Activated CD4-positive, alpha-beta memory T cell treated with anti-CD3 and anti-CD28 coated beads for 36 hours (primary cell): ENCODE measurements at places on chromosomes 3 and 15.

GRCh38 chr3:139117136-139117675 lies 72.5 kb upstream of the PRR23C start:
- peak; percentile 48 for DNase-seq

- DNase-seq: no peak
Measured at GRCh38 chr3:111246967-111247760, 175.5 kb downstream of the NECTIN3 start.

GRCh38 chr15:32119694-32120330 lies 89.5 kb downstream of the CHRNA7 start:
- DNase-seq: no peak

DNA sequence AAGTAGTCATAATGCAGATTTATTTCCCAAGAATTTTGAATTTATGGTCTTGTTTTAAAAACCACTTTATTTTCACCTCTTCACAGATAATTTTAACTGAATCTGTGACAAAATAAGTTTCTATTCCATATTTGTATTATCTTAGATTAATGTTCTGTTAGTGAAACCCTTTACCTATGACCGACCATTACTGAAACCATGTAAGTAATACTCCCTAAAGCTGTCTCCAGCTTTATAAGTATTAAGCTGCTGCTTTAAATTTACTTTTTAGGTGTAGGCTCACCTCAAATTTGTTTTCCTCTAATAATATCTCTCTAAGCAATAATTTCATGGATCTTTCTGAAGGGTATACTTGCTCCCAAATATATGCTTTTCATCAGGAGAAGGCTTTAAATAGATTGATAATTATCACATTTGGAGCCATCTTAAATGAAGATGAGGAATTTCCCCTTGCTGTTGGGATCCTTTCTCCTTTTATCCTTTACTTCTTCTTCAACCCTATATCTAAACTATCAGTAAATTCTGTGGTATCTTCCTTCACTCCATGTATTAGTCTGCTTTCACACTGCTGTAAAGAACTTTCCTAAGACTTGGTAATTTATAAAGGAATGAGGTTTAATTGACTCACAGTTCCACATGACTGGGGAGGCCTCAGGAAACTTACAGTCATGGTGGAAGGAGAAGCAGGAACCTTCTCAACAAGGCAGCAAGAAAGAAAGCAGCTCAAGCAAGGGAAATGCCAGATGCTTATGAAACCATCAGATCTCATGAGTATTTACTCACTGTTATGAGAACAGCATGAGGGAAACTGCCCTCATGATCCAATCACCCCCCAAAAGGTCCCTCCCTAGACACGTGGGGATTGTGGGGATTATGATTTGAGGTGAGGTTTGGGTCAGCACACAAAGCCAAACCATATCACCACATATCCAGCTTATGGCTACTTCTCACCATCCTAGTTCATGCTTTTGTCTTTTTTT lies 92.3 kb upstream of the P2RY1 start:
- DNase-seq: no peak

GRCh38 chr3:104810896-104811295 lies 555.8 kb upstream of the ALCAM start:
- no peak for DNase-seq

- no peak for DNase-seq
Measured at GRCh38 chr15:74907163-74907870, 666 bp upstream of the FAM219B start.

GRCh38 chr3:39404943-39405686 lies 1.4 kb upstream of the RPSA start:
- DNase-seq: no peak

GRCh38 chr3:57287205-57287604 lies 5.3 kb downstream of the ASB14 start:
- DNase-seq: no peak

GRCh38 chr15:52772766-52773165 lies 17.4 kb downstream of the ONECUT1 start:
- no peak for DNase-seq

DNA sequence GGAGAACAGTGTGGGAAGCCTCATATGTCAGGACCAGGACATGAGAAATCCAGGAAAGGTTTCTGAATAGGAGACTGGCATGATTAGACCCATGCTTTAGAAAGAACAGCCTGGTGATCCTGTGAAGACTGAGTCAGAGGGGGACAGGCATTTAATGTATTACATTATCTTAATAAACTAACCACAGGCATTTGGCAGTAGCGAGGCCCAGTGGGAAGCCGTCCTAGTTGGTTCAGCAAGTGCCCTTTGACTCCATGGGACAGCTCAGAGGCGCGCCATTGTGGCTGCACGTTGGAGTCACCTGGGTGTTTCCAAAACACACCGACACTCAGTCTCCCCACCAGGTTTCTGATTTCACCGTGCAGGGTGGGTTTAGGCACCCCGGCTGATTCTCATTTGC lies 90.5 kb upstream of the DGKG start:
- no peak for DNase-seq

DNA sequence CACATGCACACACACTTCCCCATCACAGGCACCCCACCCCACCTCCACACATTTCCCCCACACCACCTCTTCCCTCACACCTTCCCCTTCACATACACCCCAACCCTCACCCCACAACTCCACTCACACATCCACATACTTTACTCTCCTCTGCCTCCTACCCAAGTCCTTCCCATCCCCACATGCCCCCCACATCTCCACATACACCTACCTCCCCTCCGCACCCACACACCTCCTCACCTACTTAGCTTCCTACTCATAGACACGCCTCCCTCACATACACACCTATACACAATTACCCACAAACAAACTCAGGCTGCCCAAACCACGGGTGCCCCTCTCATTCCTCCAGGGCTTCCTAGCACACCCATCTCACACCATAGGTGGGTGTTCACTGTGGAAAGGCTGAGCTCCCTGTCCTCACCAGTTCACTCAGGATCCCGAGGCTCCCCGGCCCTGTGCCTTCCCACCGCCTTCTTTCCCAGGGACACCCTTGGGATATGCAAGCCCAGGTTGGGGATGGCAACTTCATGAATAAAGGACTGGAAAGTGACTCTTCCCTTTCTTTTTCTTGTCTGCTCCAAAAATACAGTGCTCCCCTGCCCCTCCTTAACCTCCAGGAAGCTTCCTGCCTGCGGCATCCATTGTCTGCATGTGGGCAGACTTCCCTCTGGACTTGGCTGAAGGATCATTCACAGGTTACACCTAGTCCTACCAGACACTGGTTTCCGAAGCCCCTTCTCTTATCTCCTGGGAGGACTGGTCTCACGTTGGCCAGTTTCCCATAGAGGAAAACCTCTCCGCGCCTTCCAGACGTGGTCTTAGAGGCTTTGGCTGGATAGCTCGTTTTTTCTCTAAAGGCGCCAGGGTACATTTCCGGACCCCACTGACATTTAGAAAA lies 61.5 kb downstream of the SLCO2A1 start:
- no peak for DNase-seq
